ENCODE measurements at places on chromosomes 5 and 9.

DNA sequence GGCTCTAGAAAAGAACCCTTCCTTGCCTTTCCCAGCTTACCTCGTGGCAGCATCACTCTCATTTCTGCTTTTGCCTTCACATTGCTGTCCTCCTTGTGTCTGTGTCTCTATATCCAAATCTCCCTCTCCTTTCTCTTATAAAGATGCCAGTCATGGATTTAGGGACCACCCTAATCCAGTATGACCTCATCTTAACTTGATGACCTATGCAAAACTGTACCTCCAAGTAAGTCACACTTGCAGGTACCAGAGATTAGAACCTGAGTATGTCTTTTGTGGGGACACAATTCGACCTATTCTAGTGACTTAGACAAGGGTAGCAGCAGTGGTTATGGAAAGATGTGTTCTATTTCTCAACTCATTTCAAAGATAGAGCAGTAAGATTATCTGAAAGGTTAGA is 160.1 kb downstream of the HMHB1 start:
- H3K4me3 ChIP-seq = no peak overlapping the region
- H3K27me3 ChIP-seq = no peaks in the 10 kb centered on the region
- DNase-seq = no peak
- H3K4me1 ChIP-seq = no peaks in the 10 kb centered on the region
- no peak overlapping the region for H3K27ac ChIP-seq
- no peaks in the 10 kb centered on the region for H3K36me3 ChIP-seq

- no peak overlapping the region for H3K4me3 ChIP-seq
- H3K27me3 ChIP-seq = no peaks in the 10 kb centered on the region
- DNase-seq = no peak
- no peaks in the 10 kb centered on the region for H3K36me3 ChIP-seq
- no peak overlapping the region for H3K27ac ChIP-seq
- H3K4me1 ChIP-seq = no peaks in the 10 kb centered on the region
Measured at GRCh38 chr9:100064872-100065581, 33.8 kb downstream of the ERP44 start.

DNA sequence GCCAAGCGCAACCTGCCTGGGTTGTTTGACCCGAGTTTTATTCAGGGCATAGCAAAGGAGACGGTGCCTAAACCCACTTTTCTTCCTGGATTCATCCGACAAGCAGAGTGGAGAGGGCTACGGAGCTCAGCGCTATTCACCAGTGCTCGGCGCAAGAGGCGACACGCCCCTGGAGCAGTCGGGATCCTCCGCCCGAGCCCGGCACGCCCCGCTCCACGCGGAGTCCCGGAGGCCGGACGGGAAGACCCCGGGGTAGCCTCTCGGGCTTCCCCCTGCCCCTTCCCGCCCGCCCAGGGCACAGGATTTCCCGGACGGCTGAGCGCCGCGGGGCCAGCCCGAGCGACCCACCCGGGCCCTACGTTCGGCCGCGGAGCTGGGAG is 427 bp downstream of the SERINC5 start:
- no peaks in the 10 kb centered on the region for H3K27me3 ChIP-seq
- peak overlapping the region; percentile 73 for H3K4me3 ChIP-seq

- no peak for DNase-seq
- H3K27me3 ChIP-seq = no peaks in the 10 kb centered on the region
- H3K4me1 ChIP-seq = no peaks in the 10 kb centered on the region
- H3K4me3 ChIP-seq = no peak overlapping the region
- H3K36me3 ChIP-seq = no peaks in the 10 kb centered on the region
Measured at GRCh38 chr9:70949239-70949638, 172.2 kb downstream of the TRPM3 start.

- H3K27me3 ChIP-seq = no peaks in the 10 kb centered on the region
- no peak for DNase-seq
- H3K4me3 ChIP-seq = peak overlapping the region; percentile 30
- H3K36me3 ChIP-seq = peaks cover 30% of the 10 kb centered on the region
Measured at GRCh38 chr9:93126825-93127368, 7.2 kb downstream of the NINJ1 start.

GRCh38 chr9:36960575-36960955 is 73.5 kb downstream of the PAX5 start:
- no peak for DNase-seq
- no peak overlapping the region for H3K27ac ChIP-seq
- H3K4me1 ChIP-seq = no peaks in the 10 kb centered on the region
- no peaks in the 10 kb centered on the region for H3K36me3 ChIP-seq
- no peaks in the 10 kb centered on the region for H3K27me3 ChIP-seq

GRCh38 chr5:125394661-125395280 is 648.3 kb upstream of the ZNF608 start:
- no peaks in the 10 kb centered on the region for H3K4me1 ChIP-seq
- H3K4me3 ChIP-seq = no peak overlapping the region
- H3K36me3 ChIP-seq = no peaks in the 10 kb centered on the region
- DNase-seq = no peak
- H3K27ac ChIP-seq = no peak overlapping the region
- H3K27me3 ChIP-seq = no peaks in the 10 kb centered on the region

GRCh38 chr9:90698871-90699440 is 56.3 kb upstream of the DIRAS2 start:
- no peaks in the 10 kb centered on the region for H3K36me3 ChIP-seq
- no peaks in the 10 kb centered on the region for H3K4me1 ChIP-seq
- H3K4me3 ChIP-seq = no peak overlapping the region
- H3K27me3 ChIP-seq = no peaks in the 10 kb centered on the region

DNA sequence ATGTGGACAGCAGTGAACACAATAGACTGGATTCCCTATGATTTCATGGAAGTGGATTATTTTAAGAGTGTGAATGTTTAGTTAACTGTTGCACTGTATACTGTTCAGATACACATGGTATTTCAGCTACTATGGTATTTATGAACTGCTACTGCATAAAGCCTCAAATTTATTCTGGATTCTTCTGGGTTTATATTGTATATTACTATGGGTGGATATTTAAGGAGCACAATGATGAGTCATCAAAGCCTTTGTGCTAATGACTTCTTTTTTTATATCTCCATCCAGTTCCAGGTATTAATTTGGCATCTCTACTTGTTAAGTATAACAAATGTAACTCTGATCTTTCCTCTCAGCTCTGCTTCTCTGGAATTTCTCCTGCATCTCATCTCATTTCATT is 6.8 kb downstream of the KDM4C start:
- no peak overlapping the region for H3K27ac ChIP-seq
- H3K4me1 ChIP-seq = peaks cover 13% of the 10 kb centered on the region
- no peaks in the 10 kb centered on the region for H3K36me3 ChIP-seq
- no peak for DNase-seq
- no peaks in the 10 kb centered on the region for H3K27me3 ChIP-seq

- H3K36me3 ChIP-seq = no peaks in the 10 kb centered on the region
- no peak overlapping the region for H3K4me3 ChIP-seq
- H3K4me1 ChIP-seq = no peaks in the 10 kb centered on the region
- H3K27me3 ChIP-seq = no peaks in the 10 kb centered on the region
Measured at GRCh38 chr9:9612755-9613154, 1000.0 kb downstream of the PTPRD start.

Measured in naive thymus-derived CD4-positive, alpha-beta T cell (primary cell).